ENCODE measurements at places on chromosomes 2 and 18. TPM values are rescaled to one million over a fixed set of nuclear protein-coding genes. Genes with fewer than 3 reads are reported as not detected.

The ALPG gene
- not detected for total RNA-seq

DNA sequence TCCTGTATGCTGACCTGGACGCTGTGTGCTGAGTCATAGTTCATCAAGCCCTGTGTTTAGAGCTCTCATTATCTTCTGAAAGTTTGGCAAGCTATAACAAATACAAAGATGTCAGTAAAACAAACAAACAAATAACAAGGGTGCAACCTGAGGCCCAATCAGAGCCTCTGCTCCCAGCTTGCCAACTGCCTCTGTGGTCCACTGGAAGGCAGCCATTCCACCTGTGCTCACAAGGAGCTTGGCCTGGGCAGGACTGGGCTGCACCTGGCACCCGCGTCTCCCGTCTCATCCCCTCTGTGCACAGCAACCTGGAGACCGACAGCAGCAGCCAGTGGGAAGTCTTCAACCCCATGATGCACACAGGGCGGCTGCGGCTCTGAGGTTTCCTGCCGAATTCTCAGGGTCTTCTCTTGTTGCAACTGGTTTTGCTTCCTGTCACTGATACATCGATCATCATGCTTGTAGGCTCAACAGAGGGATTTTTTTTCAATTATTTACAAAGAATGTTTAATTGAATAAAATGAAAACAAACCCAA, 97.8 kb downstream of the TMEM18 start:
- DNase-seq = no peak
- H3K4me3 ChIP-seq = no peak overlapping the region
- H3K27ac ChIP-seq = no peak overlapping the region
- H3K27me3 ChIP-seq = no peaks in the 10 kb centered on the region
- H3K4me1 ChIP-seq = no peaks in the 10 kb centered on the region
- H3K36me3 ChIP-seq = no peaks in the 10 kb centered on the region

GRCh38 chr2:75403991-75404428, 156.7 kb downstream of the EVA1A start:
- H3K27ac ChIP-seq = no peak overlapping the region
- no peaks in the 10 kb centered on the region for H3K36me3 ChIP-seq
- no peaks in the 10 kb centered on the region for H3K4me1 ChIP-seq
- DNase-seq = no peak
- H3K27me3 ChIP-seq = no peaks in the 10 kb centered on the region

GRCh38 chr2:131827481-131828163, 299.9 kb downstream of the CCDC74A start:
- H3K27ac ChIP-seq = no peak overlapping the region
- DNase-seq = no peak
- H3K4me3 ChIP-seq = no peak overlapping the region
- no peaks in the 10 kb centered on the region for H3K36me3 ChIP-seq

GRCh38 chr2:113200736-113201490, 27.1 kb downstream of the PSD4 start:
- H3K36me3 ChIP-seq = peaks cover 68% of the 10 kb centered on the region
- H3K27ac ChIP-seq = no peak overlapping the region
- no peak overlapping the region for H3K4me3 ChIP-seq
- H3K4me1 ChIP-seq = peaks cover 18% of the 10 kb centered on the region
- no peak for DNase-seq

The OLA1 gene
- 43.9 TPM for total RNA-seq

DNA sequence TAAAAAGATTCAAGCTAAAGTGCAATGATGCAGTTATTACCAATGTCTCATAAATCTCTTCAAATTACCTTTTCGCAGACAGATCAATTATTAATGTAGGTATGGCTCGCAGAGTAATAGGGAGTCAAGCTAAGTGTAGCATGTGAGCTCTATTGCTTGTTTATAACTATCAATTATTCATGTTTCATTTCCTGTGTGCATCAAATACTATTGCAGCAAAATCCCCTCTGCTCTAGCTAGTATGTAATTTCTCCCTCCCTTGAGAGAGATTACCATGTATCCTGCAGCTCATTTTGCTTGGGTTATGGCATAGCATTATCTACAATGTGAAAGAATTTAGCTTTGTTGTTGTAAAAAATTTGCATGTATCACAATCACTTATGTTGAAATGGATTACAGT, 65.6 kb upstream of the SCN1A start:
- H3K4me1 ChIP-seq = no peaks in the 10 kb centered on the region
- H3K27ac ChIP-seq = no peak overlapping the region
- no peaks in the 10 kb centered on the region for H3K27me3 ChIP-seq

DNA sequence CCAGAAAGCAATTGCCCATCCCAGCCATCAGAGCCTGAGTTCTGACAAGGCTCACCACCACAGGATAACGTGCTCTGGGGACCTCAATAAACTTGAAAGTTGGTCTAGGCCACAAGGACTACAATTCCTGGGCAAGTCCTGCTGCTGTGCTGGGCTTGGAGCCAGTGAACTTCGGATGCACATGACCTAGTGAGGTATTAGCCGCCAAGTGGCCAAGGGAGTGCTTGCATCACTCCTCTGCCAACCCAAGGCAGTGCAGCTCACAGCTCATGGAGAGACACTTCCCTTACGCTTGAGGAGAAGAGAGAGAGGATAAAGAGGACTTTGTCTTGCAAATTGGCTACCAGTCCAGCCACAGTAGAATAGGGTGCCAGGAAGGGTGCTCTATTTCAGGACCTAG, 219.6 kb downstream of the MBD2 start:
- no peaks in the 10 kb centered on the region for H3K36me3 ChIP-seq
- no peak overlapping the region for H3K4me3 ChIP-seq
- no peaks in the 10 kb centered on the region for H3K27me3 ChIP-seq
- H3K4me1 ChIP-seq = no peaks in the 10 kb centered on the region

DNA sequence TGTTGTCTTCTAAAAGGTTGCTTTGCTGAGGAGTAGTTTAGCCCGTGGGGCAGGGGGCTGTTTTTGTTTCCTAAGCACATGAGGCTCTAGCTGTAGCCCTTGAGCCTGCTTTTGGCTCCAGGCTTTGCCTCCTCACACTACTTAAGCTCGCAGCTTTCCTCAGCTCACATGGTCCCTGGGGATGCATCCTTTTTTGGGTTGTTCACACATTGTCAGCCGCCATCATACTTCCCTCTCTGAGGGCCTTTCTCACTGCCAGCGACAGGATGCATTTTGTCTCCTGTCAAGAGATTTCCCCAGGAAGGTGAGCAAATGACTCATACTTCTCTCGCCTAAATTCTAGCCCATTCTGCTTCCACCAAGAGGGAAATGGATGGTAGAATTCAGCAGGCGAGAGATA, 279.5 kb upstream of the PKDCC start:
- no peak overlapping the region for H3K27ac ChIP-seq
- no peaks in the 10 kb centered on the region for H3K36me3 ChIP-seq
- no peaks in the 10 kb centered on the region for H3K27me3 ChIP-seq
- H3K4me1 ChIP-seq = no peaks in the 10 kb centered on the region

DNA sequence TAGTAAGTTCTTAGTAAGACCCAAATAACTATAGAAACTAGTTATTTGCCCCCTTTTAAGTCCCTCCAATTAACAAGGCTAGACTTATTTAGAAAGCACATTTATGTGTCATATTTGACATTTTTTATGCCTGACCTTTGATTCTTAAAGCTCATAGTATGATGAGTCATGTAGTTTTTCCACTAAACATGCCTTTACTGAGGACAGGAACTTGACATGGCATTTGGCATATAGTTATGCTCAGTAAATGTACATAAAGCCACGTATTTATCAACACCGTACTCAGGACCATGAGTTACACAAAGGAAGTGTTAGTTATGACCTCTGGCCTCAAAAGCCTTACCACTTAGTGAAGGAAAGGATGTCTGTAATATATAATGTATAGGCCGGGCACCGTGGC, 78.9 kb downstream of the GNAL start:
- no peaks in the 10 kb centered on the region for H3K36me3 ChIP-seq
- no peak overlapping the region for H3K27ac ChIP-seq
- no peak for DNase-seq
- no peaks in the 10 kb centered on the region for H3K4me1 ChIP-seq
- H3K27me3 ChIP-seq = no peaks in the 10 kb centered on the region

The EFHD1 gene
- not detected for total RNA-seq

DNA sequence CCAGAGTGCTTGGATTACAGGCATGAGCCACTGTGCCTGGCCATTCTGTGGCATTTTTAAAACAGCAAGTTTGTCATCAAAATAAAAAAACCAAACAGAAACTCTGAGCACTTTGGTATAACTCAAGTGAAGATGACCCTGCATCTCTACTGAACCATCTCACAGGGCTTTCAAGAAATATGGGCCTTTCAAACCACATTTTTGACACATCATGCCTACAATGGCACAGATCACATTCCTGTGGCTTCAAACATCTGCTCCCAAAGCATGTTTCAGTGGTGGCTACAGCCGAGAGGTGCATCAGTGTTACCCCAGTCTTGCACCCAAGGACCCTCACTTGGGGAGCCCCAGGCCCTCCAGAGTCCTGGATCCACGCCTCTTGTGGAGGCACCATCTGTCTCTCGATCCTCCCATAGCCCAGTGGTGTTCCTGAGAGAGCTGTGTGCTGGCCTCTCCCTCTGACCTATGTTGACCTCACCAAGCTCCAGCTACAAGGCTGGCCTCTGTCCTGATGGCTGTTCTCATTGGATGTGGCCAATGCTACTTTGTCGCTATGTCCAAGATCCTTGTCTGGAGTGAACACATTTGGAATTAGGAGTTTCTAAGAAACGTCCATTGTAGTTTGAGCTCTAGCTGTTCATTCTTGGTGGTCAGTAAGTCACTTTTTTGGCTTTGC, 55.2 kb upstream of the RALBP1 start:
- H3K4me1 ChIP-seq = no peaks in the 10 kb centered on the region
- no peaks in the 10 kb centered on the region for H3K27me3 ChIP-seq
- H3K27ac ChIP-seq = no peak overlapping the region
- no peaks in the 10 kb centered on the region for H3K36me3 ChIP-seq
- DNase-seq = no peak
- H3K4me3 ChIP-seq = no peak overlapping the region

DNA sequence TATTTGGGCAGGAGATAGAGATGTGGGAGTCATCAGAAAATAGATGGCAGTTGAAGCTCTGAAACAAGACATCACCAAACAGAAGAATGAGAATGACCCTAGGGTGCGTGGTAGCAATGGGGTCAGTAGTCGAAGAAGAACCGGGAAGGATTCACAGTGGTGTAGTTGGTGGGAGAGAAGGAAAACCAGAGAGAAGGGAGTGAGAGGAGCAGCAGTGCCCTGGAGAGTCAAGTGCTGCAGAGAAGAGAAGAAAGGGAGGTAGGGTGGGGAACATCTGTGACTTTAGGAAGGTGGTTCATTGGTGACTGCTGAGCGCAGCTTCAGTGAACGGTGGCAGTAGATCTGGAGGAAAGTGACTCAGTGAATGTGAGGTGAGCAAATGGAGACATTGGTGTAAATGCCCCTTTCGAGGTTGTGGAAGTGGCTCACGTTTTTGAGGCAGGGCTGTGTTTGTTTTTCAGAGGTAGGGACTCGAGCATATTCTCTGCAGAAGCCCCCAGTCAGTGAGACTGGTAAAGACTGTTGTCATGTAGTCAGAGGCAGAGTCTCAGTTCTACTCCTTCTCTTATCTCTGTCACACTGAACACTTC, 36.4 kb downstream of the CDC42EP3 start:
- peaks cover 38% of the 10 kb centered on the region for H3K4me1 ChIP-seq
- H3K4me3 ChIP-seq = no peak overlapping the region
- DNase-seq = no peak
- peak overlapping the region; percentile 91 for H3K27ac ChIP-seq
- no peaks in the 10 kb centered on the region for H3K36me3 ChIP-seq
- no peaks in the 10 kb centered on the region for H3K27me3 ChIP-seq

- no peak for DNase-seq
- H3K4me1 ChIP-seq = no peaks in the 10 kb centered on the region
- no peak overlapping the region for H3K27ac ChIP-seq
- no peaks in the 10 kb centered on the region for H3K27me3 ChIP-seq
- H3K4me3 ChIP-seq = no peak overlapping the region
- peaks cover 39% of the 10 kb centered on the region for H3K36me3 ChIP-seq
Observed at GRCh38 chr2:168130346-168130745, 117.0 kb downstream of the STK39 start.

- no peaks in the 10 kb centered on the region for H3K36me3 ChIP-seq
- H3K4me3 ChIP-seq = no peak overlapping the region
- DNase-seq = peak; percentile 73
- H3K27me3 ChIP-seq = no peaks in the 10 kb centered on the region
Observed at GRCh38 chr2:238784671-238785527, 63.0 kb upstream of the TWIST2 start.

GRCh38 chr2:173568054-173568453, 213.4 kb downstream of the CDCA7 start:
- H3K27ac ChIP-seq = no peak overlapping the region
- H3K27me3 ChIP-seq = no peaks in the 10 kb centered on the region
- H3K36me3 ChIP-seq = no peaks in the 10 kb centered on the region
- no peak overlapping the region for H3K4me3 ChIP-seq
- DNase-seq = no peak

- H3K4me3 ChIP-seq = no peak overlapping the region
- no peaks in the 10 kb centered on the region for H3K36me3 ChIP-seq
- peaks cover 10% of the 10 kb centered on the region for H3K27me3 ChIP-seq
Observed at GRCh38 chr18:34710934-34711333, 836 bp downstream of the DTNA start.

DNA sequence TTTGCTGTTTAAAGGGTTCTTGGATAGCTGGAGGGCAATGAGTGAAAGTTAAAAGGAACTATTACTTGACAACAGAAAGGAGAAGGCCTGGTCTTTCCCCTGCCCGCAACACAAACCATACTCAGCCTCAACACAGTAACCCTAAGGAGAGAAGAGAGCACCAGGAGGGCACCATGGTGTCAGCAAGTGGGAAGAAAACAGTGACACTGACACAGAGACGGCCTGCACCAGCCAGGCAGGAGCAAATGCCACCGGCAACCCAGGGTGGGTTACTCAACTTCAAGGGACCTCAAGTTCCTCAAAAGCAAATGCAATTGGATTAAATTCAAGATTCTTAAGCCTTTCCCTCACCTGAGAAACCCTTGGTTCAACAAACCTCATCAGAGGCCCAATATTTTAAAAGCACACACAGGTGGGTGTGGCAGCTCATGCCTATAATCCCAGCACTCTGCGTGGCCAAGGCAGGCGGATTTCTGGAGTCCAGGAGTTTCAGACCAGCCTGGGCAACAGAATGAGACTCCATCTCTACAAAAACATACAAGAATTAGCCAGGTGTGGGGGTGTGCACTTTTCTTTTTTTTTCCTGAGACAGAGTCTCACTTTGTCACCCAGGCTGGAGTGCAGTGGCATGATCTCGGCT, 52.3 kb downstream of the TFCP2L1 start:
- H3K27me3 ChIP-seq = no peaks in the 10 kb centered on the region
- no peaks in the 10 kb centered on the region for H3K4me1 ChIP-seq
- no peak overlapping the region for H3K27ac ChIP-seq
- no peak overlapping the region for H3K4me3 ChIP-seq
- DNase-seq = no peak

- DNase-seq = no peak
- H3K27ac ChIP-seq = no peak overlapping the region
- H3K36me3 ChIP-seq = no peaks in the 10 kb centered on the region
- no peak overlapping the region for H3K4me3 ChIP-seq
Observed at GRCh38 chr2:176668912-176669311, 399.7 kb downstream of the MTX2 start.

The DNAH7 gene
- not detected for total RNA-seq

DNA sequence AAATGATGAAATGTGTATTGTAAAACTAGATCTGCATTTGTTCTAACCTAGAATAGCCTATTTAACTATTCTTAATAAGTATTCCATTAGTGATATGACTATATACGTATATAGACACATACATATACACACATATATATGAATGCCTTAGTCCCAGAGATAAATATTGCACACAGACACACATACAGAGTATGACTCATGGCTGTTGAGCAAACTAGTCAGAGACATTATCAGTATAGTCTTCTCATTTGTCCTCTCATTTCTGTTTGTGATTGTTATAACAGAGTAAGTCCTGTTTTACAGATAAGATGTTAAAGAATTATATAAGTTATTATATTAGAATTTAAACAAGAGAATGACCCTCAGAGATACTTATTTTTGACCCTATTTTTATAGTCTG, 202.5 kb downstream of the CCDC102B start:
- H3K27me3 ChIP-seq = no peaks in the 10 kb centered on the region
- no peak for DNase-seq
- H3K27ac ChIP-seq = no peak overlapping the region
- H3K36me3 ChIP-seq = no peaks in the 10 kb centered on the region
- no peaks in the 10 kb centered on the region for H3K4me1 ChIP-seq

All from natural killer cell (primary cell).